MCF 10A (cell line): ENCODE measurements at places on chromosomes 11 and 22. TPM values are rescaled to one million over a fixed set of nuclear protein-coding genes. Genes with fewer than 3 reads are reported as not detected.

The SMTNL1 gene
- not detected in 2 replicates for total RNA-seq

The MYRF gene
- 0.16 TPM in 1 of 2 replicates, not detected in the other for total RNA-seq

The MS4A14 gene
- total RNA-seq, result not detected in 2 replicates

- H3K27me3 ChIP-seq, result peaks cover 2% of the 10 kb centered on the region
- H3K36me3 ChIP-seq, result no peaks in the 10 kb centered on the region
- no peak overlapping the region for H3K27ac ChIP-seq
These were observed 785 bp downstream of the WT1 start for GRCh38 chr11:32434356-32435151.

DNA sequence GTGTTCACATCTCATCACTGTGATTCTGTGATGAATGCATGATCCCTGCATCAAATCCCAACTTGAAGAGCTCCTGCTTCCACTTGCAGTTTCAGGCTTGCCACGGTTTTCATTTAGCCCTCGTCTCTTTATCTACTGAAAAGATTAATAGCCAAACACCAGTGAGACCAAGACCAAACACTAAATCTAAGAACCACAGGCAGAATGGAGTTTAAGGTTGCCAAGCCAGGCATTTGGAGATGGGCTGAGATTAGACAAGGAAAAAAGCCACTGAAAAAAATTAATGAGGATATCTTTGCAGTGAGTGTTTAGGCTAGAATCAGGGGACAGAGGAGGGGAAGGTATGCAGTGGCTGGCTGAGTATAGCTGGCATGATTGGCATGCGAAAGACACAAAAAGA, 227.2 kb upstream of the BLID start:
- peaks cover 38% of the 10 kb centered on the region for H3K4me1 ChIP-seq
- no peaks in the 10 kb centered on the region for H3K36me3 ChIP-seq
- no peak for DNase-seq
- H3K4me3 ChIP-seq, result no peak overlapping the region

The SLC22A6 gene
- total RNA-seq, result not detected in 2 replicates

DNA sequence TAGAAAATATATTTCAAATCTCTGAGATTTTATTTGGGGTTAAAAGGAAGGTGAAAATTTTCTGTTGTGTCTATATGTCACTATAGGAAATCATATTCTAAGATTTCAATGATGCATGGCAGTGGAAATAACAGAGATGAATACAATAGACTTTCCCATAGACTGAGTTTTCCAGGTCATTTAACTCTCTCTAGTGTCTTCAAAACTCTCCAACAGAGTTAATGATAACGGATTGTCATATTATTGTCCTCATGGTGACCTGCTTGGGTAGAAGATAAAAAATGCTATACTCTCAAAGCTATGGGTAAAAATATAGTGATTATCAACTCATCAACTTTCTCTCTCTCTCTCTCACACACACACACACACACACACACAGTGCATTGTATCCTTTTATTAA, 312.9 kb downstream of the CNTN5 start:
- H3K27me3 ChIP-seq, result no peaks in the 10 kb centered on the region
- H3K36me3 ChIP-seq, result no peaks in the 10 kb centered on the region
- H3K27ac ChIP-seq, result no peak overlapping the region
- no peak for DNase-seq
- H3K4me3 ChIP-seq, result no peak overlapping the region

DNA sequence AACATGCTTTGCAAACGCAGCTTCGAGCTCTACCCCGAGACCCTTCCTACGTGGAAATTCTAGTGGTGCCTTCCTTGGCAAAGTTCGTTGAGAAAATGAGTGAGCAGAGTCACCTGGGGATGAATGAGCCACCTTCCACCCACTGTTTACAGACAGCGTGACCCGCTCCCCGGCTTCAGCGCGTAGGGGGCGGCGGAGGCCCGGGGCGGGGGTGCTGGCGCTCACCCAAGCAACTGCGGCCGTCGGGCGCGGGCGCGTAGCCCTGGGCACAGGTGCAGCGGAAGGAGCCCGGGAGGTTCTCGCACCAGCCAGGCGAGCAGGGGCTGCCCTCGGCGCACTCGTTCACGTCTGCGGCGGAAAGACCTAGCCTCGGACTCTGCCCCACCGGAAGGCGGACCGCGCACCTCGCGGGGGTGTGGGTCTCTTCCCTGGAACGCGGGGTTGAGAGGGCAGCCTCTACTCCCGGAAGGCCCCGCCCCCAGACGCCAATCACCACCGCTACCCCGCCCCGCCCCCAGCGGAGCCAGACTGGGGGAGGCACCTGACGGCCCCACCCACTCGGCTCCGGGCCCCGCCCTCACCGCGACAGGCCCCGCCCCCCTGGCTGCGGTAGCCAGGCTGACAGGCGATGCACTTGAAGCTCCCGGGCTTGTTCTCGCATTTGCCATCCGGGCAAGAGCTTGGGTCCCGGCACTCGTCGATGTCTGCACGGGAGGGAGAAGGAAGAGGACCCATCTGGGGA, 11.8 kb downstream of the LTBP3 start:
- H3K27me3 ChIP-seq, result no peaks in the 10 kb centered on the region
- H3K36me3 ChIP-seq, result no peaks in the 10 kb centered on the region
- no peak overlapping the region for H3K27ac ChIP-seq
- DNase-seq, result peak; percentile 86

GRCh38 chr11:62593434-62594044, 2.2 kb upstream of the TUT1 start:
- H3K4me1 ChIP-seq, result peaks cover 23% of the 10 kb centered on the region
- H3K27ac ChIP-seq, result peak overlapping the region; percentile 27
- H3K4me3 ChIP-seq, result no peak overlapping the region
- H3K27me3 ChIP-seq, result no peaks in the 10 kb centered on the region
- H3K36me3 ChIP-seq, result peaks cover 84% of the 10 kb centered on the region

DNA sequence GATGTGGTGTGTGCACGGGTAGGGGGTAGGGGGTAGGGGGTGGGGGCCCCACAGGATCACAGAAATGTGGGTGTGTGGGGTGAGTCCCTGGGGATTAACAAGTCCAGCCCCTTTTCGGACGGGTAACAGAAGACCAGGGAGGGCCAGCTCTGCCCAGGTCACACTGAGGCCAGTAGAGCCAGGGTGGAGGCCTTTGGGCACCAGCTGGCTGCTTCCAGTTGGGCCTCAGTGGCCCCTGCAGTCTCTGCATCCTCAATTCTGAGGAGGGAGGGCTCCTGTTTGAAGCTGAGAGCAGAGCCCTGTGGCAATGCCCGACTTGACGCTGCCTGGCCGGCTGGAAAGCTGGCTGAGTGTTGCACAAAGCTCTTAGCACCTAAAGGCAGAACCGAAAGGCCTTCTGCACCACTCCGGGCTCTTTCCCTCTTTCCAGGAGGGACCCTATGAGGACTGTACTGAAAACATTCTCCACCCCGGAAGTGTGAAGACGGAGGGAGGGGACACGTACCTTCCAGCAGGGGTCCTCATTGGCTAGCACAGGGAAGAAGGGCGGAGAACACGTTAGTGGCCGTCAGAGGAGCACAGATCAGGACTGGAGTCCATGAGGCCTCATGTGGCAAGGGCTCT, 120.4 kb downstream of the PHF21B start:
- H3K27ac ChIP-seq, result no peak overlapping the region
- H3K36me3 ChIP-seq, result peaks cover 4% of the 10 kb centered on the region
- no peak for DNase-seq
- no peaks in the 10 kb centered on the region for H3K27me3 ChIP-seq
- H3K4me1 ChIP-seq, result no peaks in the 10 kb centered on the region
- H3K4me3 ChIP-seq, result no peak overlapping the region

The C1QTNF5 gene
- total RNA-seq, result not detected in 2 replicates

- no peak overlapping the region for H3K27ac ChIP-seq
- H3K4me3 ChIP-seq, result no peak overlapping the region
- no peaks in the 10 kb centered on the region for H3K36me3 ChIP-seq
- peaks cover 6% of the 10 kb centered on the region for H3K4me1 ChIP-seq
These were observed 15.1 kb downstream of the JHY start for GRCh38 chr11:122897606-122898210.

GRCh38 chr11:15901790-15902189, 454.6 kb downstream of the SOX6 start:
- no peaks in the 10 kb centered on the region for H3K27me3 ChIP-seq
- H3K36me3 ChIP-seq, result no peaks in the 10 kb centered on the region
- no peak overlapping the region for H3K4me3 ChIP-seq
- H3K4me1 ChIP-seq, result peaks cover 17% of the 10 kb centered on the region
- peak overlapping the region; percentile 40 for H3K27ac ChIP-seq

DNA sequence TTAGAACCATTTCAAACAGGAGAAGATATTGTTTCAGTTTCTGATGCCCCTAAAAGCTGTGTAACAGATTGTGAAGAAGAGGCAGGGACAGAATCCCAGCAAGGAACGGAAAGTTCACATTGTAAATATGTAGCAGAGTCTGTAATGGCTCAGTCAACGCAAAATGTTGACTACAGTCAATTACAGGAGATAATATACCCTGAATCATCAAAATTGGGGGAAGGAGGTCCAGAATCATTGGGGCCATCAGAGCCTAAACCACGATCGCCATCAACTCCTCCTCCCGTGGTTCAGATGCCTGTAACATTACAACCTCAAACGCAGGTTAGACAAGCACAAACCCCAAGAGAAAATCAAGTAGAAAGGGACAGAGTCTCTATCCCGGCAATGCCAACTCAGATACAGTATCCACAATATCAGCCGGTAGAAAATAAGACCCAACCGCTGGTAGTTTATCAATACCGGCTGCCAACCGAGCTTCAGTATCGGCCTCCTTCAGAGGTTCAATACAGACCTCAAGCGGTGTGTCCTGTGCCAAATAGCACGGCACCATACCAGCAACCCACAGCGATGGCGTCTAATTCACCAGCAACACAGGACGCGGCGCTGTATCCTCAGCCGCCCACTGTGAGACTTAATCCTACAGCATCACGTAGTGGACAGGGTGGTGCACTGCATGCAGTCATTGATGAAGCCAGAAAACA, 40.8 kb downstream of the IGLL1 start:
- peak; percentile 82 for DNase-seq
- no peaks in the 10 kb centered on the region for H3K36me3 ChIP-seq
- H3K27ac ChIP-seq, result no peak overlapping the region
- peaks cover 7% of the 10 kb centered on the region for H3K4me1 ChIP-seq
- H3K27me3 ChIP-seq, result peaks cover 11% of the 10 kb centered on the region
- peak overlapping the region; percentile 16 for H3K4me3 ChIP-seq

DNA sequence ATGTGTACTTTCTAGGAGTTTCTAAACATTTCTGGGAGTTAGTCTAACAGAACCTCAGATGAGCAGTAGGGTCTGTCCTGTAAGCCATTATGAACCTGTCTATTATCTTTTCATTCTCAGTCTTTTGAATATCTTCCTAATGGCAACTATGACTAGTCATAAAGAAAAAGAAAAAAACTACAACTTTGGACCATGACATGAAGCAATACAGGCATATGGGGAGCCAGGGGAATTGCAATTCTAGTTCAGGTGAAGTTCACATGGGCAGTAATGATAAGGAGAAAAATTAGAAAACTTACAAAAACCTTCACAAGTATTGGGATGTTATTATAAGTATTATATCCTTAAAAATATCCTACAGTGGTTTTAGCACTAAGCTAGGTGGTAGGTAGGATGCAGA, 649.0 kb upstream of the ANO5 start:
- H3K4me1 ChIP-seq, result no peaks in the 10 kb centered on the region
- DNase-seq, result no peak
- H3K27ac ChIP-seq, result no peak overlapping the region
- H3K36me3 ChIP-seq, result no peaks in the 10 kb centered on the region
- H3K4me3 ChIP-seq, result no peak overlapping the region

GRCh38 chr22:46287873-46288751, 8.6 kb upstream of the GTSE1 start:
- no peak overlapping the region for H3K4me3 ChIP-seq
- no peak overlapping the region for H3K27ac ChIP-seq
- H3K27me3 ChIP-seq, result no peaks in the 10 kb centered on the region
- no peaks in the 10 kb centered on the region for H3K4me1 ChIP-seq
- no peak for DNase-seq
- H3K36me3 ChIP-seq, result peaks cover 54% of the 10 kb centered on the region

The CTSC gene
- total RNA-seq, result 79.1 and 103 TPM in 2 replicates

GRCh38 chr11:125724125-125724524, 22.0 kb upstream of the PATE1 start:
- peak; percentile 23 for DNase-seq
- no peak overlapping the region for H3K27ac ChIP-seq
- no peak overlapping the region for H3K4me3 ChIP-seq
- H3K4me1 ChIP-seq, result no peaks in the 10 kb centered on the region
- no peaks in the 10 kb centered on the region for H3K36me3 ChIP-seq

DNA sequence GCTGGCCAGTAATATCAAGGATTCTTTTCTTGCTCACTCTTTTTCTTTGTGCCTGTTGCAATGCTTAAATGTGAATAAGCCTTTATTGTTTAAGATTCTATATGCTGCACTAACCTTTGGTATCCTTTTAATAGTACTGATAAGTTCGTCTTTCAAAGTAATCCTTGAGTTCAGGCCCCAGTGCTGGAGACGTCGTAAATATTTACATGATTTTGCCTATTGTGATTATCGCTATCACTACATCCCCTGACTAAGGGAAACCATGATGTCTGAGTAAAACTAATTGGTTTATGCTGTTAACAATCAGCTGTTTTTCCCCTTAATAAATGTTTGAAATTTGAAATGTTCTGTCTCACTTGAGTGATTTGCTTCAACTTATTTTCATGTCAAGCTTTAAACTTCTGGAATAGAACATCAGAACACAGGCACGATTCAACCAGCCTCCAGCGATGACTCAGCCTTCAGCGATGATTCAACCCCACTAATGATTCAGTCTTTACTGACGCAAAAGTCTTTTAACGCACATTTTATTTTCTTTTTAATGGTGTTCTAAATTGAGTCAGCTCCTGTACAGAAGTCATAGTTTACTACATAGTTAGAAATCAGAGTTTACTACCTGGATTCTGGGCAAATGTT, 3.9 kb downstream of the HTATIP2 start:
- H3K27me3 ChIP-seq, result no peaks in the 10 kb centered on the region
- peak overlapping the region; percentile 85 for H3K27ac ChIP-seq
- DNase-seq, result peak; percentile 91
- H3K4me3 ChIP-seq, result peak overlapping the region; percentile 61
- peaks cover 38% of the 10 kb centered on the region for H3K4me1 ChIP-seq

- peaks cover 18% of the 10 kb centered on the region for H3K36me3 ChIP-seq
- no peak overlapping the region for H3K27ac ChIP-seq
- no peaks in the 10 kb centered on the region for H3K27me3 ChIP-seq
- DNase-seq, result no peak
- no peaks in the 10 kb centered on the region for H3K4me1 ChIP-seq
These were observed 12.9 kb downstream of the CSDC2 start for GRCh38 chr22:41573677-41574076.

DNA sequence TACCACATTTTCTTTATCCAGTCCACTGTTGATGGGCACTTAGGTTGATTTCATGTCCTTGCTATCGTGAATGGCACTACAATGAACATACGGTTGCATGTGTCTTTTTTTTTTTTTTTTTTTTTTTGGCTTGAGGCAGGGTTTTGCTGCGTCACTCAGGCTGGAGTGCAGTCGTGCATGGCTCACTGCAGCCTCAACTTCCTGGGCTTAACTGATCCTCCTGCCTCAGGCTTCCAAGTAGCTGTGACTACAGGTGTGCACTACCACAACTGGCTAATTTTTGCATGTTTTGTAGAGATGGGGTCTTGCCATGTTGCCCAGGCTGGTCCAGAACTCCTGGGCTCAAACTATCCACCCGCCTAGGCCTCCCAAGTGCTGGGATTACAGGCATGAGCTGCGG, 1.5 kb upstream of the CCDC90B start:
- H3K4me1 ChIP-seq, result peaks cover 2% of the 10 kb centered on the region
- DNase-seq, result no peak
- no peak overlapping the region for H3K27ac ChIP-seq
- H3K27me3 ChIP-seq, result no peaks in the 10 kb centered on the region
- H3K4me3 ChIP-seq, result no peak overlapping the region

GRCh38 chr11:119258180-119258579, 52.0 kb downstream of the CBL start:
- H3K4me3 ChIP-seq, result no peak overlapping the region
- DNase-seq, result no peak
- H3K27me3 ChIP-seq, result no peaks in the 10 kb centered on the region
